ENCODE measurements at places on chromosomes 3 and 15.
A peak's percentile ranks its signal among the peaks of the same experiment; 100 is the strongest.

GRCh38 chr3:181855825-181856224 lies 144.1 kb downstream of the SOX2 start:
- no peak for DNase-seq

- DNase-seq, result no peak
Measured at GRCh38 chr3:134601539-134602439, 49.0 kb downstream of the KY start.

- DNase-seq, result no peak
Measured at GRCh38 chr3:33385423-33385822, 54.8 kb downstream of the UBP1 start.

DNA sequence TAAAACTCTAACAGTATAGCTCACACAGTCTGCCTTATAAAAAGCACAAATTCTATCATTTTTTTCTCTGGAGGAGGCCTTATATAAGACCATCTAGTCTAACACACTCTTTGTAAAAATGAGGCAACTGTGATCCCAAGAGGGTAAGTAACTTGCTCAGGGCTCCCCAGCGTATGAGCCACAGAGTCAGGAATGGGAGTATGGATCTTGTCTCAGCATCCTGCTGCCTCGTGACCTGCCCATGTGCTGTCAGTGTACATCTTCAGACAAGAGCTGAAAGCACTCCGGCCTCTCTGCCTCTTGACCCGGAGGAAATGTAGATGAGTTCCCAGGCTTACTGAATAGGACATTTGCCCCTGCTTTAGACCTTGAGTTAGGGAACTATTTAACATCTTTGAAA lies 28.4 kb upstream of the MEF2A start:
- no peak for DNase-seq

- no peak for DNase-seq
Measured at GRCh38 chr15:93985925-93986324, 245.4 kb upstream of the MCTP2 start.

DNA sequence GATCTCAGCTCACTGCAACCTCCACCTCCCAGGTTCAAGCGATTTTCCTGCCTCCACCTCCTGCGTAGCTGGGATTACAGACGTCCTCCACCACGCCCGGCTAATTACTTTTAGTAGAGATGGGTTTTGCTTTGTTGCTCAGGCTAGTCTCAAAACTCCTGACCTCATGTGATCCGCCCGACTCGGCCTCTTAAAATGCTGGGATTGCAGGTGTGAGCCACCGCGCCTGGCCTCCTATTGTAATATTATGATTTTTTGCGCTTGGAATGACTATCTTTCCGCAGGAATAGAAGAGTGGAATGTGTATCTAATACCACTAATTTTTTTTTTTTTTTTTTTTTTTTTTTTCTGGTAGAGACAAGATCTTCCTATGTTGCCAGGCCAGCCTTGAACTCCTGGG lies 1.8 kb downstream of the ARL8B start:
- DNase-seq, result no peak

GRCh38 chr3:24496529-24497482 lies 2.2 kb upstream of the THRB start:
- DNase-seq, result no peak

DNA sequence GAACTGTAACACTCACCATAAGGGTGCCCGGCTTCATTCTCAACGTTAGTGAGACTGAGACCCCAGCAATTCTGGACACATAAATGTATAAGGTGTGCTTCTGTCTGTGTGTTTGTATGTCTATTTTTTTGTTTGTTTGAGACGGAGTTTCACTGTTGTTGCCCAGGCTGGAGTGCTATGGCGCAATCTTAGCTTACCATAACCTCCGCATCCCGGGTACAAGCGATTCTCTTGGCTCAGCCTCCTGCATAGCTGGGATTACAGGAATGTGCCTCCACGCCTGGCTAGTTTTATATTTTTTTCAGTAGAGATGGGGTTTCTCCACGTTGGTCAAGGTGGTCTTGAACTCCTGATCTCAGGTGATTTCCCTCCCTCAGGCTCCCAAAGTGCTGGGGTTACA lies 43.3 kb upstream of the C2CD4B start:
- DNase-seq, result no peak

- DNase-seq, result no peak
Measured at GRCh38 chr3:187999821-188000220, 154.1 kb upstream of the LPP start.

- DNase-seq, result no peak
Measured at GRCh38 chr15:91508633-91509032, 344.9 kb upstream of the SLCO3A1 start.

DNA sequence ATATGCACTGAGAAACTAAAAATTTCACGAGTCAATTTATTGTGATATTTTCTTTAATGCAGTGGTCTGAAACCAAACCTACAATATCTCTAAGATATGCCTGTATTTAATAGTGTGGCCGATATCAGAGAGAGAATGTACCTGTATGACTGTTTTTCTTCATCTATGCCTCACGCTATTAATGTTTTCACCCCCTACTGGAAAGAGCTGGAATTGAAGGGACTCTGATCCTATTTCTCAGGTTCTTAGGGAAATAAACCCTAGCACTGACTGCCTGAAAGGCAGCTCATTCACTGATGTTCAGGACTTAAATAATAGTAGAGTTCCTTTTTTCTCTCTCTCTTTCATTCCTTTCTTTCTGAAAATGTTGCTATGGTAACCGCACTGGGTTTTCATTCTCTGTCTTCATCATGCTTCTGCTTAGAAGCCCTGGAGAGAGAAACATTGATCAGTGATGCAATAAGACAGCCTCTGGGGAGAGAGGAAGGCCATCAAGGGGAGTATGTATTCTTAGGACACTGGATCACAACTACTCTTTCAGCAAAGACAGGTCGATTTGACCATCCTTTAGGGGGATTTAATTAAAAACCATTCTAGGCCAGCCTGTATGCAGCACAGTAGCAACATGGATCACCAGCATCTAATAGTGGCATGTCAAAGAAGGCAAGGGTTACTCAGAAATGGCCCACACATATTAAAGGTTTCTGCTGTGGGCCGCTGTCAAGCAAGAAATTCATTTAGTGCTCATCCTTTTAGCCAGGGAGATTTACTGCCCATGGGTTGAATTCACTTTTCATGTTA lies 1135.7 kb downstream of the IGSF11 start:
- no peak for DNase-seq

DNA sequence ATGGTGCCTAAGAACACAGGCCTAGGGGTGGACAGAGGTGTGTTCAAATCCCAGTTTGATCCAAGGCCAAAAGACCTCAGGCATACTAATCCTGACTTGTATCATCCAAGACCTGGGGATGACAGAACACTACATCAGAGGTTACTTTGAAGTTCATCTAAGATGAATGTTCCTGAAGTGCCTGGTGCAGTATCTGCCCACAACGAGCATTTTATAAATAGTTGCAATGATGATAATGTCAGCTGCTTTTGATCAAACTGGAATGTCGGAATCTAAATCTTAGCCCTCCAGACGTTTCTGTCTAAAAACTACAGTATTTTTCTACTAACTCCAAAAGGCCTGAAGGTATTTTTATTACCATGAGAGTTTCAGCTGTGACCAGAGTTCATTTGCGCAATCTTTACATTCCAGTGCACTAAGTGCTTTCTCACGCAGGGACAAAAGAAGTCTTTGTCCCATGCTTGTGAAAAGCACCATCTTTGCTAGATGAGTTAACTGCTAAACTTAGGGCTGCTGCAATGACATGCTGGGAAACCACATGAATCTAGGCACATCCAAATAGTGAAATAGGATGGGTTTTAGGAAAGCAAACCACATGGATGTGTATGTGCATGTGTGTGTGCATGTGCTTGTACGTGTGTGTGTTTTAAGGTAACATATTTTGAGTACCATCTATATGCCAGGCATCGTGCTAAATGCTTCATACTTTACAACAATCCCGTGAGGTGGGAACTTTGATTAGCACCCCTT lies 18.1 kb downstream of the ANXA2 start:
- no peak for DNase-seq

DNA sequence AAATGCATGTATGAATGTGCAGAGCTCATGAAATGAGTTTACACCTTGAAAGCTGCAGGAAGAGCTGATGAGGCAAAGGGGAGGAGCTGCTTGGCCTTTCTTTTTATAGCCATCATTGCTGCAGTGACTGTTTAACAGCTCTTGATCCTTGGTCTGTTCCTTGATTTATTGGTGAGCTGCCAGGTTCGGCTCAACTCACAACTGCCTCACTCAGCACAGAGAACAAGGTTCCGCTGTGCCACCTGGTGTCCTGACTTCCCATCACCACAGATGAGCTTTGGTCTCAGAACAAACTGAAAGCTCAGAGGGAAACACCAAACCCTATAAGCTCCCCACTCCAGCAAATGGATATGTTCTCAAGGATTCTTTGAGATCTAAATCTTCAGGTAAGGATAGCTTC lies 626.1 kb downstream of the MAGI1 start:
- DNase-seq, result peak; percentile 32

DNA sequence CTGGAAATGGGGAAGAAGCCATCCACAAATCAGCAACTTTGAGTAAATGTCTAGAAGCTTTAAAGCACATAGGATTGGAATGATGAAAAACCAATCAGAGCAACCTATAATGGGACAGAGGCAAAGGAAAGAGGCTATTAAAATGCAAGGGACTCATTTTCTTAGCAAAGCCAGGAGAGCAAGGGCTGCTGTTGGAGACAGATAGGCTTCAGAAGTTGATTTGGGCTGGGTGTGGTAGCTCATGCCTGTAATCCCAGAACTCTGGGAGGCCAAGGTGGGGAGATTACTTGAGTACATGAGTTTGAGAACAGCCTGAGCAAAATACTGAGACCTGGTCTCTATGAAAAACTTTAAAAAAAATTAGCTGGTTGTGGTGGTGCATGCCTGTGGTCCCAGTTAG lies 16.1 kb downstream of the ERICH6 start:
- DNase-seq, result no peak

GRCh38 chr3:114608293-114608692 lies 314.5 kb downstream of the TIGIT start:
- DNase-seq, result no peak

- no peak for DNase-seq
Measured at GRCh38 chr3:183430325-183430957, 2.0 kb upstream of the MCF2L2 start.

Measured in NCI-H187 (cell line).